ENCODE measurements at places on chromosomes 11 and 22. TPM values are rescaled to one million over a fixed set of nuclear protein-coding genes. Genes with fewer than 3 reads are reported as not detected.
A peak's percentile ranks its signal among the peaks of the same experiment; 100 is the strongest.

- no peaks in the 10 kb centered on the region for H3K27me3 ChIP-seq
- no peaks in the 10 kb centered on the region for H3K36me3 ChIP-seq
- no peak for DNase-seq
- H3K4me3 ChIP-seq, result no peak overlapping the region
Measured at GRCh38 chr11:131683131-131683530, 312.7 kb downstream of the NTM start.

GRCh38 chr22:37186228-37186996 lies 1.6 kb downstream of the C1QTNF6 start:
- DNase-seq, result no peak
- H3K36me3 ChIP-seq, result no peaks in the 10 kb centered on the region
- no peak overlapping the region for H3K4me3 ChIP-seq
- no peak overlapping the region for H3K27ac ChIP-seq
- H3K4me1 ChIP-seq, result peaks cover 45% of the 10 kb centered on the region

GRCh38 chr11:112514011-112514740 lies 253.5 kb upstream of the PLET1 start:
- no peaks in the 10 kb centered on the region for H3K4me1 ChIP-seq
- no peaks in the 10 kb centered on the region for H3K36me3 ChIP-seq
- no peak overlapping the region for H3K27ac ChIP-seq
- no peak for DNase-seq
- H3K27me3 ChIP-seq, result no peaks in the 10 kb centered on the region

DNA sequence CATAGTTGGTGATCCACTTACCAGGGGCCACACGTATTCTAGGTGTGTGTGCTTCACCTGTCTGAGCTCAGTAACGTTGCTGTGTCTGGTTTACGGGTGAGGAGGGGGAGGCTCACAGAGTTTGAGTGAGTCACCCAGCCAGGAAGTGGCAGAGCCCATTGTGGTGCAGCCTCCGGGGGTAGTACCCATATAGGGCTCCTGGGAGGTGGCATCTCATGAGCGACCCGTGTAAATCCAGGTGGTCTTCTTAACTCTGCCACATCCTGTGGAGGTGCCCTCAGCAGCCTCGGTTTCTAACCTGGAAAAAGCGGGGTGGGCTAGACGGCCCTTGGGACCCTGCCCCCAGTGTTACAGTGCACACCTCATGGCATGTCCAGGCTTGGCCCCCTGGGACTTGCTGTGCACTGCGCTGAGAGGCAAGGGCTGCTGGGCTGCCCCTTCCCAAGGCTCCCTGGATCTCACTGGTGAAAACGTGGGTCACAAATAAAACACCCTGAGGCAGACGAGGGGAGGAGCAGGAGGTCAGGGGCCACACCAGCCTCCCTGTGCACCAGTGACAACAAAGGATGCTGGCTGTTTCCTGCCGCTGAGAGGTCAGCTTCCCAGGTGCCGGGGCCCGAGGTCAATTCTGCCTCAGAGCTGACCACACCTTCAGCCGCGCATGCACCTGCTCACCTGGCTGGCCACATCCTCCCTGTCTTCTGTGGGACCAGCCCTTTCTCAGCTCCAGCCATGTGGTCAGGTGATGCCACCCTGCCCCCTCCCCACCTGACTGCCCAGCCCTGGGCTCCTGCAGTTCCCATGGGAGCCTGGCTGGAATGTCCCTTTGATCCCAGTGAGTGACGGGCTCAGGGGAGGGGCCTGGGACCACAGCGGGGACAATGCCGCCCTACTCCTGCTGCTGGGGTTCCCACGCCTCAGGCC lies 305.1 kb downstream of the CTTN start:
- H3K4me3 ChIP-seq, result no peak overlapping the region
- H3K4me1 ChIP-seq, result no peaks in the 10 kb centered on the region
- no peaks in the 10 kb centered on the region for H3K36me3 ChIP-seq
- no peak for DNase-seq
- no peak overlapping the region for H3K27ac ChIP-seq

- peak; percentile 88 for DNase-seq
- no peaks in the 10 kb centered on the region for H3K27me3 ChIP-seq
- H3K36me3 ChIP-seq, result no peaks in the 10 kb centered on the region
- H3K27ac ChIP-seq, result no peak overlapping the region
- H3K4me3 ChIP-seq, result no peak overlapping the region
- H3K4me1 ChIP-seq, result peaks cover 48% of the 10 kb centered on the region
Measured at GRCh38 chr11:117819096-117820040, 5.2 kb downstream of the FXYD2 start.

The SCN2B gene
- not detected for total RNA-seq

Data from Caco-2 (cell line).